Activated naive CD8-positive, alpha-beta T cell treated with anti-CD3 and anti-CD28 coated beads, Interleukin-2, amount 10 ng/mL, durations not matched to agents 7 days and 5 days (primary cell): ENCODE measurements at places on chromosomes 11 and 22. TPM values are rescaled to one million over a fixed set of nuclear protein-coding genes. Genes with fewer than 3 reads are reported as not detected.

Gene OSBPL5
- 13.0 TPM for total RNA-seq

- no peaks in the 10 kb centered on the region for H3K4me1 ChIP-seq
- H3K27me3 ChIP-seq = no peaks in the 10 kb centered on the region
- H3K4me3 ChIP-seq = no peak overlapping the region
- no peak overlapping the region for H3K27ac ChIP-seq
Observed at GRCh38 chr11:44275961-44276550, 33.9 kb downstream of the ALX4 start.

GRCh38 chr11:1632053-1632714 lies 2.6 kb downstream of the KRTAP5-5 start:
- H3K4me3 ChIP-seq = no peak overlapping the region
- peaks cover 11% of the 10 kb centered on the region for H3K27me3 ChIP-seq
- no peaks in the 10 kb centered on the region for H3K4me1 ChIP-seq
- DNase-seq = no peak
- H3K27ac ChIP-seq = no peak overlapping the region
- H3K36me3 ChIP-seq = no peaks in the 10 kb centered on the region

GRCh38 chr11:113623114-113623513 lies 83.0 kb downstream of the TMPRSS5 start:
- H3K27ac ChIP-seq = no peak overlapping the region
- H3K27me3 ChIP-seq = peaks cover 20% of the 10 kb centered on the region
- DNase-seq = no peak
- no peak overlapping the region for H3K4me3 ChIP-seq

- peaks cover 10% of the 10 kb centered on the region for H3K27me3 ChIP-seq
- no peak for DNase-seq
- H3K4me1 ChIP-seq = no peaks in the 10 kb centered on the region
Observed at GRCh38 chr11:85884581-85885021, 29.4 kb downstream of the CCDC83 start.

- DNase-seq = no peak
- no peak overlapping the region for H3K27ac ChIP-seq
- no peaks in the 10 kb centered on the region for H3K36me3 ChIP-seq
- H3K4me1 ChIP-seq = no peaks in the 10 kb centered on the region
Observed at GRCh38 chr11:127268932-127269331, 268.4 kb upstream of the KIRREL3 start.

DNA sequence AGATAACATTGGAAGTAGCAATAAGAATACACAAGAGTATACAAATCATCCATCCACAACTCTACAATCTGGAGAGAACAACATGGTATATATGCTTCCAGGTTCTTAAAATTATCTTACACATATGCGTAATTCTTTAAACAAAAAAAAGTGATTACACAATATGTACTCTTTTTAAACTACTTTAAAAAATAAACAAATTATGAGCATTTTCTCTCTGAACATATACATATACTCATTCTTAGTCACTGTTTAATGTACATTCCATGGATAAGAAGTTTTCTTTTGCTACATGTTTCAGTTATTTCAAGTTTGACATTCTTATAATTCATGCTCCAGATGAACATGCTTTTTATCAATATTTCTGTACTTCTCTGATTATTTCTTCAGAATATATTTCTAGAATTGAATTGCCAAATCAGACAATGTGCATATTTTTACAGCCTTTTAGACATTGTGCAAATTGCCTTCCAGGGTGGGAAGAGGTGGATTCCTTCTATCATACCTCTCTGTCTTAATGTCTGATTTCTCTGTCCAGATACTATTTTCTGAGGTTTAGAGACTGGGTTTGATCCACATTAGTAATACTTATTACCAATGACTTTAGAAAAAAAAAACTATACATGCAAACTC lies 551.6 kb downstream of the METTL15 start:
- no peaks in the 10 kb centered on the region for H3K27me3 ChIP-seq
- no peak overlapping the region for H3K27ac ChIP-seq
- DNase-seq = no peak
- no peaks in the 10 kb centered on the region for H3K36me3 ChIP-seq
